ENCODE measurements at places on chromosomes 11 and 22.

- DNase-seq, result no peak
Observed at GRCh38 chr22:38012604-38013072, 28.3 kb upstream of the SOX10 start.

GRCh38 chr11:134541951-134542350 is 129.9 kb upstream of the B3GAT1 start:
- no peak for DNase-seq

- no peak for DNase-seq
Observed at GRCh38 chr22:41023299-41023623, 69.1 kb upstream of the EP300 start.

DNA sequence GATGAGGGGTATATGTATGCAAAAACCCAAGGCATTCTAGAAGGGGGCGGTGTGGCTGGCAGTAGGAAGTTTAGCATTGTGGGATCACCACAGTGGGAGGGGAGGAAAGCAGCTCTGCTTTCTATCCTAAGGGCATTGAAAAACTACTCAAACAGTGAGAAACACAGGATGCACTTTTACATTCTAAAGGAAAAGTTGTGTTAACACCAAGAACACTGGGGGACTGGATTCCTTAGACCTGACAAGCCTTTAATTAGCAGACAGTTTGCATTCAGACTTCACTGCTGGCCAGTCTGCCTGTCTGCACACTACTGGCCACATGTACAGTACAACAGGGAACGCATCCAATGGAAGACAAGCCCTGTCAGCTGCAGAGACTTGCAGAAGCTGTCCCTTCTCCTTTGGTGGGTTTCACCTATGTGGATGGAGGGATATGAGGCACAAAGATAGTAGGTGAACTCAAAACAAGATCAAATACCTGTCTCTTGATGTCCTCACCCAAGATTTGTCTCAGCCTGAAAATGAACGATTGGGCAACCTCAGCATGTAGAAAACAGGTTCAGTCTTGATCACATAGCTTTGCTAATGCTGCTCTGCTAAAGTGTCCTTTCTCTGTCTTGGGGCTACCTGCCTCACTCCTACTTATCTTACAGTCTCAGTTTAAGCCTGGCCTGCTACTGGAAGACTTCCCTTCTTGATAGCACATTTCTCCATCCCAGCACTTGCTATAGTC is 64.8 kb downstream of the TENM4 start:
- no peak for DNase-seq

DNA sequence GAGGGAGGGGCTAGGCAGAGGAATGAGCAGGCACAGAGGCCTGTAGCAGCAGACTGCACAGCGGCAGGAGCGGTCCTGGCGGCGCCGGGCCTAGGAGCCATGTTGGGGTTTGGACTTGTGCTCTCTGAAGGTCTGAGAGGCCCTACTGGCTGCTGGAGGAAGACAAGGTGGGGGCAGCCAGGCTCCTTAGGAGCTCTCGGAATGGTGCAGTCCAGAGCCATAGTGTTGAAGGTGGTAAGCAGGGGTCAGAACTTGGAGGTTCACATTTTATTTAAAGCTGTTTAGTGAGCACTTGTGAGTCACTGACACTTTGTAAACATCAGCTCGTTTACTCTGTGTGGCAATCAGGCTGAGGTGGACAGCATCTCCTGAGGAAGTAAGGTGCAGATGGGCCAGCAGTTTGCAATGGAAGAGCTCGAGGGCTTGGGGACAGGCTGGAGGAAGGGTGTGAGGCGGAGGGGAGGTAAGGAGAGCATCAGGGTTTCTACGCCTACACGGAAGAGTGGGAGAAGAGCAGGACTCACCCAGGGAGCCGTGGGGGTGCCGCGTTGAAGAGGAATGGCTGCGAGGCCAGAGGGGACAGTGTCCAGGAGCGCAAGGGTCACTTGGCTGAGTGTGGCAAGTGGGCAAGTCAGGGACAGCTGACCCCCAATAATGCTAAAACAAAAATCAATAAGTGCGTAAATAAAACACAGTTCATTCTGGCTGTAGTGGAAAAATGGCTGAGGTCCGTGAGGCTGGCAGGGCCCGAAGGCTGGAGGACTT is 10.0 kb upstream of the TMEM191C start:
- DNase-seq, result no peak

DNA sequence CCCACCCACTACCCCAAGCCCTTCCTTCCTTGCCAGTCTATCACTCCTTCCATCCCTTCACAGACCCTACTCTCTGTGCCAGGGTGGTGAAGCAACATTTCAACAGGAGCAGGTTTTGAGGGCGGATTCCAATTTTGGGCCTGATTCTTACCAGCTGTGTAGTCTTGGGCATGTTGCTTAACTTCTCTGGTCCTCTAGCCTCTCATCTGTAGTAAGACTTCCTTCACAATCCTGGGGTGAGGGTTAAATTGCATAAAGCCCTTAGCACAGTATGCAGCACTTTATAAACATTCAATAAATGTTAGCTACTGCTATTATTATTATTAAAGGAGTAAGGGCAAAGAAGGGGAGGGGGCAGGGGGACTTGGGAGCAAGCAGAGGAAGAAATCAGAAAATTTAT is 5.0 kb upstream of the RNF185 start:
- no peak for DNase-seq

DNA sequence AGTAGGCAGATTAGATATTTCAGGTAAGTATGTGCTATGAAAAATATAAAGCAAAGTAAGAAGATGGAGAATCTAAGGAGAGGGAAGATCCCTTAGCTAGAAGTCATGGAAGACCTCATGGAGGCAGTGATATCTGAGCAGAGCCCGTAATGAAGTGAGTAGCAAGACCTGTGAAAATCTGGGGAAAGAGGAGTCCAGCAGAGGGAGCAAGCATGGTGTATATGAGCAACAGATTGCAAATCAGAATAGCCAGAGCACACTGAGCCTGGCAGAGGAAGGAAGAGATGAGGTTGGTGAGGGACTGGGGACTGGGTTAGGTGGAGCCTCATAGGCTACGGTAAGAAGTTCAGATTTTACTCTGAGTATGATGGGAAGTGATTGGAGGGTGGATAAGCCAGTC is 9.4 kb downstream of the LHFPL7 start:
- no peak for DNase-seq

DNA sequence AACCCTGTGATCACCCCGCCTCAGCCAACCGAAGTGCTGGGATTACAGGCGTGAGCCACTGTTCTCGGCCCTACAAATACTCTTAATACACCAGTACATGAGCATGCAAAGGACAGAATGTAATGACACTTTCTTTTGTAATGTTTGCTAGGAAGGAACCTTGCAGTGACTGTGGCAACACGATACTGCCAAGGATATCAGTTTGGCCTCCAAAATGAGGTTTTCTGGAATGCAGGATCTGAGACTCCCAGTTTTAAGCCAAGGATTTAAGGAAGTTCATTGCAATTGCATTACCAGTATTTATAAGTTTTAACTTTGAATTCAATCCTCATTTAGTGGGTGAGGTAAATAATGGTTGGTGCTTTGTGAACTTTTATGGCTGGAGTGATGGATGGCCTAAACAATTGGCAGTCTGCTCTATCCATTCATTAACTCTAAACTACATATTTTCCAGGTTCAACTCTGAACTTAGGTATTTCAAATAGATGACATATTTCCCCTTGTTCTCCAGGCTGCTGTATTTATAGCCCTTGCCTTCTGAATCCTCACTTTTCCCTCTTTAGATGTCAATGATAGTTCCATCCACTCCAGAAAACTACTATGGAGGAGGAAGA is 330.3 kb downstream of the C11orf87 start:
- no peak for DNase-seq

GRCh38 chr11:126135235-126136176 is 72.8 kb upstream of the CDON start:
- peak; percentile 74 for DNase-seq

DNA sequence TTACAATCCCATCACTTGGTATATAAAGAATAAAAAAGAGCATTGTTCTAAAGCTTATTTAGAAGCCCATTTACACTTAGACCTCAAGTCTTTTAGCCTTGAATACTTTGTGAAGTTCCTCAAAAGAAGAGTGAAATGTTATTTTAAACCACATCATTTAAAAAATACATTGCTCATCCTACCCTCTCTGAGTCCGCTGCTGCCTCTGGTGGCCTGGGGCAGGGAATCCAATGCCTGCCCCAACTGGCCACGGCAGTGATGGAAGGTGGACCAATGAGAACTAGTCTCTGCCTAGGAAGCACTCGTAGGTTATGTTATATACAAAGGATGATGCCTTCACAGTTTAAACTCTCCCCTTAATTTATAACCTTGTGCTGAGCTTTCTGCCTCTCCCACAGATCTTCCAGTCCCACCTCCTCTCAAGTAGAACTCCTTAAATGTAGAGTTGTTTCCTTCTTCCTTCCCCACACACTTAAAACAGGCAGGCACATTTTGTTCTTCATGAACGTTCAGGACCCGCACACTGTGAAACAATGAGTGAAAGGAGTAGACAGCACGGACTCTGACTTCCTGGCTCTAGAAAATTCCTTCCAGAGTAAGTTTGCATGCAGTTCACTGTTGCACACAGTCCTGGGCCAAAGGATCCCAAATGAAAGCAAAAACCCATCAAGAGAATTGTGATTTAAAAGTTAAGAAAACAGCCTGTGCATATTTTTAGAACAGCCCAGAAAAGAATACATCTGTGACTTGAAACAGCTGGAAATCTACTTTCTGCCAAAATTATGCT is 167.8 kb downstream of the RRAS2 start:
- no peak for DNase-seq

- DNase-seq, result no peak
Observed at GRCh38 chr11:23974601-23975000, 522.3 kb upstream of the LUZP2 start.

- peak; percentile 99 for DNase-seq
Observed at GRCh38 chr11:75814677-75815344, at the start of gene UVRAG. Gene UVRAG (plus strand): TSS chr11:75815210. CDS start chr11:75815408, 198 bp downstream.

DNA sequence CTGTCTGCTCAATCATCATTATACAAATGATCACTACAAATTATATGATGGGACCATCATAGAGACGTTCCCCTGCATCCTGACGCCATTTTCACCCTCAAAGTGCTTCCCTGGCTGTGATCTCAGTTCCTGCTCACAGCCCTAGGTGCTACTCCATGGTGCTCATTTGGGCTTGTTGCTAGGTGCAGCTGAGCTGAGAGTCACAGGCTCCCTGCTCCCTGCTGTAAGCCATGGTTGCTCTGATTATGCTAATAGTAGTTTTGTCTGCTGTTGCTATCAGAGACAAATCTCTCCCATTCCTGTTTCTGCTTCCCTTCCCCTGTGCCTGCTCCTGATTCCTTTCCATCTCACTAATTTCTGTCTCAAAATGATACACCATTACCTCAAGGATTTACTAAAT is 474.3 kb downstream of the METTL15 start:
- DNase-seq, result no peak

GRCh38 chr11:77093987-77094840 is 8.4 kb upstream of the OMP start:
- DNase-seq, result no peak

DNA sequence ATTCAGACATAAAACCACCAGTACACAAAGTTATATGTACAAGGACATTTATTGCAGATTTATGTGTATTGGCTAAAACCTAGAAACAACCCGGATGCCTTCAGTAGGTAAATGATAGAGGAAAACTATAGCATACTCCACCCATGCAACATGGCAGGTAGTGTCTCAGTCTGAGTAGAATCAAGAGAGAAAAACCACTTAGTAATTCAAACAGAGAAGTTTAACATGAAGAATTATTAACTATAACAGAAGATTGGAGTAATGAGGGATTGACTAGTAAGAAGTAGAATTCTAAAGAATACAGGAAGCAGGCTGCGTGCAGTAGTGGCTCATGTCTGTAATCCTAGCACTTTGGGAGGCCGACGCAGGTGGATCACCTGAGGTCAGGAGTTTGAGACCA is 16.2 kb upstream of the SPTY2D1 start:
- no peak for DNase-seq

- DNase-seq, result no peak
Observed at GRCh38 chr11:126997641-126998040, 2.9 kb downstream of the KIRREL3 start.

- no peak for DNase-seq
Observed at GRCh38 chr11:133992121-133992520, 35.4 kb upstream of the IGSF9B start.

DNA sequence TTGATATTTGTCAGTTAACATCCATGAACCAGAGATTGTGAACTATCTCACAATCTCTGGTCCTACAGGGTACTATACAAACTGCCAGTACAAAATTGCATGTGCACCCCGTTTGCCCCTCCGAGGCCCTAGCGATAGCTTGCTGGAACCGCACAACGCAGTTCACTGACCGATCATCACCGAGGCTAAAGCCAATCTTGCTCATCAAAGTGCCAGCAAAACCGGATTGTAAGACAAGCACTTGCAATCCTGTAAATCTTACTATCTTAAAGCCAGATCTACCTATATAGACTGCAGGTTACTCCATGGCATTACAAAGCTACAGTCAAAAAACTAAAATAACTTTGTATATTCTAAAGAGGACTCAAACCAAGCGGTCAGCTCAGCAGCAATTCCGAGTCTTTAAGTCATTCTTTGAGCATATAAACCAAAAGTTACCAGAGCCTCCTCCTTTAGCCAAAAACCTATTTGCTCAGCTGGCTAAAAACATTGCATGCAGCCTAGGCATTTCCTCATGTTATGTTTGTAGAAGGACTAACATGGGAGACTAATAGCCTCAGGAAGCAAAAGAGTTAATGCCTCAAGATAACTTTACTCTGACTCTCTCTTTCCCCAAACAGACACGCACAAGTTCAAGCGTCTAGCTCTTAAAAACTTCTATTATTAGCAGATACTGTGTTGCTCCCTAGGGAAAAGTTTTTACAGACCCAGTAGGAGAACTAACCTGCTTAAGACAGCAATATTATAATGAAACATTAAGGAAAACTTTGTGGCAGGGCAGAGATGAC is 30.7 kb upstream of the CPT1A start:
- no peak for DNase-seq

GRCh38 chr22:32413719-32414118 is 1.7 kb upstream of the RTCB start:
- no peak for DNase-seq

DNA sequence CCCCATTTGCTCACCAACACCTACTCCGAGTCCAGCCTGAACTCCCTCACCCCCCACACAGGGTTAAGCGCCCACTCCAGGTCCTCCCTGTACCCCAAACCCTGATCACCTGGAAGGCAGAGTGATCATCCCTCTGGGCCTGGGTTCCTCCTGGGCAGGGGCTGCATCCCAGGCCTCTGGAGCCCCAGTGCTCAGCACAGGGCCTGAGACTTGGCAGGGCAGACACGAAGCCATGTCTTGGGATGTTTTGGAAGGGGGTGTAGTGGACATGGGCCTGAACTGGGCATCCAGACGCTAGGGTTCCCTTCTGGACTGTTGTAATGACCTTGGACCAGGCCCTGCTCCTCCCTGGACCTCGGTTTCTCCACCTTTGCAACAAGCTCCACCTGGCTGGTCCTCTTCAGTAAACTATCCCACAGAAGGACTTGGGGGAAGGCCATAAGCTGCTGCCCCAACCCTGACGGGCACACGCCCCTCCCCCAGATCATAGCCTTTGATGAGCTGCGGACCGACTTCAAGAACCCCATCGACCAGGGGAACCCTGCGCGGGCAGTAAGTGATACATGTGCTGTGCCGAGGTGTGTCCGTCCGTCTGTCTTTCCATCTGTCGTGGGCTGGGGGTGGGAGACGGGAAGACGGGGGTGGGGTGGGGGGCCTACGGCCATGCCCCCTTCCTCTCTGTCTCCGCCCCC is 3.9 kb downstream of the CNIH2 start:
- DNase-seq, result peak; percentile 61
